ENCODE measurements at places on chromosomes 5 and 9.
A peak's percentile ranks its signal among the peaks of the same experiment; 100 is the strongest.

- DNase-seq = no peak
These were observed 14.1 kb downstream of the TDRD7 start for GRCh38 chr9:97425973-97426336.

GRCh38 chr9:123642291-123643278, 286.6 kb downstream of the CRB2 start:
- no peak for DNase-seq

DNA sequence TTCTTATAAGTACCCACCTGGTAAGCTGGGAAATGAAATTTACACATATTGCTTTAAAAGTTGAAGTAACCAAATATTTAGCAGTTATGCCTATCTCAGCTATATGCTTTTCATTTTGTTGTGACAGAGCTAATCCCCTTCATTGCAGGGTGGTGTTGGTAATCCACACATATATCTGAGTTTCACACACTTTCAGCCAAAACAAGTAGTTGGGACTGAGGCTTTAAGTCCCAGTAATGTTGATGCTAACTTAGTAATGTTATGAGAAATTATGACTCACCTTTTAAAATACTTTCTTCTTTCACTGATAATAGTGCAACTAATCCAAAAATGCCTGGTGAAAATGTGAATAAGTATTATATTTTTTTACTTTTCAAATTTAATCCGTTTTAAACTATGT, 19.2 kb upstream of the RICTOR start:
- no peak for DNase-seq

DNA sequence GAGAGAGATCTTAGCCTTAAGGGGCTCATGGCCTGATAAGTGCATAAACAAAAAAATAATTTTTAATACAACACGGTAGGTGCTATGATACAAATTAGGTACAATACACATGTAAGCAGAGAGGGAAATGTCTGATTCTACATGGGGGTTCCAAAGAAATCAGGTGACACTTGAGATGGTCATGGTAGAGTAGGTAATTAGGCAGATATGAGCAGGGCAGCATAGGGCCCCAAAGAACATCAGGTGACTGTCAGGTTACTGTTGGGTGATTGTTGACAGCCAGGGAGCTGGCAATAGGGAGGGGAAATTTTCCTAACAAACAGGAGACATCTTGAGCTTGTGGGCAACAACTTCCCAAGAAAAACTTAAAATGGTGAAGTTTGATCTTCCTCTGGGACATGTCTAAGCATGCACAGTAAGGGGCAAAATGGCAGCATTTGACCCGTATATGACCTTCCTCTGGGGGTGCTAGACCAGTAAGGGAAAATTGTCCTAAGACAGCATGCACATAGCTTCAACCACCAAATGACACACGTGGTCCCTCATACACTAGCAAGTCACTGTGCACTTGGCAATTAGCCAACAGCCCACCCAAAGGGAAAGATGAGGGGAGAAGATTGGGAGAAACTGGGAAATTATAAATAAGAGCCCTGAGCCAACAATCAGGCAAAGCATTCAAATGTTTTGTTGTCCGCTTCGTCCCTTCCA, 37.3 kb upstream of the TENT4A start:
- DNase-seq = no peak

- no peak for DNase-seq
These were observed 58.1 kb downstream of the DENND1A start for GRCh38 chr9:123871781-123872180.

DNA sequence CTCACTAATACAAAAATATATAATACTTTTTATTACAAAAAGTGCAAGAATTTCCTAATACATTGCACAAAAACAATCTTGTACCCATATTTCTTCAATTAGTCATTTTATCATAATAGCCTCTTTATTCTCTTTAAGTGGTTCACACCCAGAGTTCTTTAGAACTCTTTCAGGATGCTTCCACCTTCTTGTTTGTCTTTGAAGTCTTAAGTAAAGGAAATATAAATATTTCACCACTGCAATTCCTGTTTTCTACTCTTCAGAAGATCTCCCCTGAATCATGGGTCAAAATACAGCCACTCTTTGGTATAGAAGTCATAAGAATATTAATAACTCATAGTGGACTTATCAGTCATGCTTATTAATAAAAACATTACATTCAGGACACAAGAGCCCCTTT, 293.0 kb downstream of the ATPSCKMT start:
- no peak for DNase-seq

DNA sequence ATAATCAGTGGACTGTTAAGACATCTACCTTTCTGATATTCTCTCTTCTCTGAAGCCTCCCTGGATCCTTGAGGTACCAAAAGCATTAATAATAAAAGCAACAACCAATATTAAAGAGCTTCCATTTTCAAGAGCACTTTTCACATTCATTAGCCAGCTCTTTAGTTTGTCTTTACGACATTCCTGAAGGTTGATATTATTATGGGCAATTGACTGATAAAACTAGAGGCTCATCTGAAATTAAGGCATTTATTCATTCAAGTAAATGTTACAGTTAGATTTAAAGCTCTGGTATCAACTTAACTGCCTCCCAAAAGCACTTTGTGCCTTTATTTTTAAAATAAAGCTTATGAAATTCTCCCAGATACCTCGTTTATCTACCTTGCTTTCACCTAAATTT, 199.6 kb downstream of the PLK2 start:
- DNase-seq = no peak

GRCh38 chr9:27888661-27889295, 315.5 kb upstream of the C9orf72 start:
- DNase-seq = peak; percentile 1

GRCh38 chr9:8205576-8205975, 406.0 kb upstream of the DMAC1 start:
- DNase-seq = no peak

DNA sequence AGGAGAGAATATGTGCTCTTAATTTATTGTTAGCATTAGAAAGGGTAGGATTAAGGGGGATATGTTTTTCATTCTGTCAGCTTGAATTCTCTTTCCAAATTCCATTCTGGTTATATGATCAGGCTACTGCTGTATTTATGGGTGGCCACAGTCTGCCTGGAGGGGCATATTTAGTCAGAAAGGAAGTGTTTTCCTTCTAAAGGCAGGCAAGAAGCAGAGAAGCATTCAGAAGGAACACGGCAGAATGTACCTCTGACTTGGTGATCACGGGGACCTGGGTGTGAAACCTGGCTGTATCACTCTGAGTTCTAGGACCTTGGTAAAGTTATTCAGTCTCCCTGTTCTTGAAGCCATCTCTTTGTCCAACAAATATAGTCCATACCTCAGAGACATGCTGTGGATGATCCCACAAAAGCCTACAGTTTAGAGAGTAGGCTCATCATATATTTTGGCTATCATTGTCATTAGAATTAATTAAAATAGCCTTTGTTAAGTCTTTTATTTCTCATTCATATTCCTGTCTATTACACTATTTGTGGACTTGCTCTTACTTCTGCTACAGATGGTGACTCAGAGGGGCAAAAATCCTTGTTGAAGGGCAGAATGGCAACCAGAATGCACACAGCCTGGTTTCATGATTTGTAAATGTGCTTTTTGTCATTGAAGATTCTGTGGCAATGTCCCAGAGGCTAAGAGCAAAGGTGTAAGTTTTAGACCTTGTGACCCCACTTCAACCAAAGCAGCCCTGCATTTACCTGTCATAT, 2.7 kb downstream of the TNC start:
- peak; percentile 35 for DNase-seq

DNA sequence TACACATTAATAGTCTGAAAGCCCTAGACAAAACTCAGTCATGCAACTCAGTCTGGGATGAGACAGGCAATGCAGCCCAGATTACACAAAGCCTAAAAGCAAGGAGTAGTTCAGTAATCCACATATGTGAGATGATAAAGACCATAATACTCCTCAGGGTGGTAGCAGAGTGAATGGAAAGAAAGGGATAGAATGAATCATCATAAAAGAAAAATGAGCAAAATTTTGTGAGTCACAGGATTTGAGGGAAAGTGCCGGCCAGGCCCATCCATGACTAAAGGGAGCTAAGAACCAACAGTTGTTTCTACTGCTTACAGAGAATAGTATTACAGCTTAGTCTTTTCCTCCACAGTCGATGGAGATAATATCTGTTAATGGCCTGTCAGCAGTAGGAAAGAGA, 90.0 kb upstream of the POU5F2 start:
- no peak for DNase-seq

- DNase-seq = peak; percentile 42
These were observed 5.6 kb downstream of the C5orf24 start for GRCh38 chr5:134851307-134851923.

- DNase-seq = peak; percentile 14
These were observed 11.3 kb downstream of the MYOZ3 start for GRCh38 chr5:150672237-150672883.

DNA sequence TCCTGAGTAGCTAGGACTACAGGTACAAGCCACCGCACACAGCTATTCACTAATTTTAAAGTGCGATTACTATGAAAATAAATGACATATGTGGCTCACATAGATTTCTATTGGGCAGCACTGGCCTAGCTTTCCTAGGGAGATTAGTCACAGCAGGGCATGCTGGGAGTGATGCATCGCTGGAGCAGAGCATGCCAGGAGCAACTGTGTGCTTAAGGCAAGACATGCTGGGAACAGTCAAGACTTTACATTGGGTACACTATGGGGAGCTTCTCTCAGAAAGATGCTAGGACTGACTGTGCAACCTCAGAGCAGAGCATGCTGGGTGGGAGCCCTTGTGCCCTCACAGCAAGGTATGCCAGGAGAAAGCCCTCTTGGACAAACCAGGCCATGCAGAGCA, 9.3 kb downstream of the ST6GALNAC6 start:
- no peak for DNase-seq

DNA sequence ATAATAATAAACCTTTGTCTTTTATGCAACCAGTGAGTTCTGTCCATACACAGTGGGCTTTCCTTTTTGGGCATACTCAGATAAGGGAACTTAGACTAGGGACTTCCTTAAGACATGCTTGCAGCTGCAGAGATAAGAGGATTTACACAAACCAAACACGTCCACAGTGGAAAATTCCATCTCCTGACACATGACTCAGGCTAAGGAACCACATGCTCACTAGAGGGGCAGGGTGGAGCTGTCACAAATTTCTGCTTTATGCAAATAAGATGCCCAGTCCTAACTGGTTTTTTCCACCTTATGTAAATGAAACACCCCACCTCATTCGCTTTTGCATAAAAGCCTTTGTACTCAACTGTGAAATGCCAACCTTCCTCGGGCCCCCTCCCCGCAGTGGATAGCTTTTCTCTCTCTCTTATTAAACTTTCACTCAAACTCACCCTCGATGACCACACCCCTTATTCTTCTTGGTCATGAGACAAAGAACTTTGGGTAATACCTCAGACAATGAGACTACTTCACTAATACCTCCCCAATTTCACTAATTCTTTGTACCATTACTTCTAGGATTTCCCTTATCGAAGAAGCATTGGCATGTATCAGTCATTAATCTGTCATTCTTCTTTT, 170.3 kb upstream of the FTMT start:
- DNase-seq = no peak

- no peak for DNase-seq
These were observed 97.1 kb upstream of the CDH6 start for GRCh38 chr5:31096238-31096865.

- DNase-seq = no peak
These were observed 62.8 kb downstream of the GNA14 start for GRCh38 chr9:77585335-77585786.

DNA sequence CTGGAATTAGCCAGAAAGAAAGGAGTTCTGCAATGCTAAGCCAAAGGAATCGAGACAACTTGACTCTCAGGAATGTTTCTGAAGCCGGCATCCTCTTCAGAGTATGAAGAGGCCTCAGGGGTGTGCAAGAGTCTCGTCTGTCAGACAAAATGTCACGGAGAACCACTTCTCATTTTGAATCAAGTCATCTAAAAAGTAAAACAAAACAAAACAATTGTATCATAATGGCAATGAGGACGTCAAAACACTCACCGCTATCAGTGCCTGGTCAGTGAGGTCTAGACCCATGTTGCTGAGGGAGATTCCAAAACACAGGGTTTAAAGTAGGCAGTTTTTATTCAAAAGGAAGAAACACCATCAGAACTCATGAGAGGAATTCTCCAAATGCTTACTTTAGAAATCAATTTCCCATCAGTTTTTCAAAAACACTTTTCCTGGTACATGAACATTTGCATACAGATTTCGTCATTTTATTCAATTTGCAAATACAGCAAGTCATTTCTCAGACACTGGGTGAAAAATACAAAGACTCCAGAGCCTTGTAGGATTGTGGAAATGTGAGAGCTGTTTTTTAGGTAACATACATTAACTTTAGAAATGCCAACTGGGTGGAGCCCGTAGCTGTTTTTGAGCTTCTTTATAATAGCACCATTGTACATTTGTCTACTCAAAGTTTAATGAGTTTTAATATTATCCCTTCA, 89.5 kb upstream of the MAP3K1 start:
- DNase-seq = peak; percentile 39

DNA sequence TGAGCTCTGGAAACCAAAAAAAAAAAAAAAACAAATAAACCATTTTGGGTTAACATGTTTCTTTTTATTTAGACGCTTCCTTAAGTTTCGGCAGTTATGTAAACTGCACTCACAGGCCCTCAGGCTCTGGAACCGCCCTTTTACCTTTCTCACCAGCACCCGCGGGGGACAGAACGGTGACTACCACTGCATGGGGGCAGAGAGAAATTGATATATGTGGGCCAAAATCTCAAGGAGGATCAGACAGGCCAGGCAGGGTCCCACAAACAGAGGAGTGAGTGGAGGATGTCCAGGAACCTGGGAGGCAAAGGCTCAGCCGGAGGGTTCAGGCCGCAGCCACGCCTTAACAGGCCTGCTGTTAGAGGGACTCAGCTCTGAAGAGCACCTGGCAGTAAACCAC, 54.4 kb downstream of the IRX2 start:
- DNase-seq = no peak

GRCh38 chr9:91253488-91253887, 108.2 kb downstream of the AUH start:
- DNase-seq = no peak

GRCh38 chr5:1227667-1228066, 2.5 kb downstream of the SLC6A18 start:
- no peak for DNase-seq

GRCh38 chr5:57137401-57137800, 36.5 kb upstream of the GPBP1 start:
- DNase-seq = no peak

GRCh38 chr5:113266913-113267227, 167.9 kb downstream of the TSSK1B start:
- no peak for DNase-seq

DNA sequence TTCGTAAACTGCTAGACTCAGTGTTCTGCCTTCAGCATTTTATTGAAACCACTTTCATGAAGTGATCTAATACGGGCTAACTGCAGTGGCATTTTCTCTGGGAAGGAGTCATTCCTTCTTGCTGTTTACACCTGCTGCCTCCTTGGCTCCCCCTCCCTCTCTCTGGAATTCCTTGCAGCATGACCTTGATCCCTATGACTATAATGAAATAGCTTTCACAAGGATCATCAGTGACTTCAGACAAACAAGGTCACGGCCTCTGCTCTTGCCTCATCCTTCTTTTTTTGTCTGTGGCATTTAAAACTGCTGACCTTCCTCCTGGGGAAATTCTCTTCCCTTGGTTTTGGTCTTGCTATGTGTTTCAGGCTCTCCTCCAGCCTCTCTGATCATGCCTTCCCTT, 90.2 kb downstream of the ZNF462 start:
- peak; percentile 0 for DNase-seq
